ENCODE measurements at places on chromosomes 4 and X.
A peak's percentile ranks its signal among the peaks of the same experiment; 100 is the strongest.

DNA sequence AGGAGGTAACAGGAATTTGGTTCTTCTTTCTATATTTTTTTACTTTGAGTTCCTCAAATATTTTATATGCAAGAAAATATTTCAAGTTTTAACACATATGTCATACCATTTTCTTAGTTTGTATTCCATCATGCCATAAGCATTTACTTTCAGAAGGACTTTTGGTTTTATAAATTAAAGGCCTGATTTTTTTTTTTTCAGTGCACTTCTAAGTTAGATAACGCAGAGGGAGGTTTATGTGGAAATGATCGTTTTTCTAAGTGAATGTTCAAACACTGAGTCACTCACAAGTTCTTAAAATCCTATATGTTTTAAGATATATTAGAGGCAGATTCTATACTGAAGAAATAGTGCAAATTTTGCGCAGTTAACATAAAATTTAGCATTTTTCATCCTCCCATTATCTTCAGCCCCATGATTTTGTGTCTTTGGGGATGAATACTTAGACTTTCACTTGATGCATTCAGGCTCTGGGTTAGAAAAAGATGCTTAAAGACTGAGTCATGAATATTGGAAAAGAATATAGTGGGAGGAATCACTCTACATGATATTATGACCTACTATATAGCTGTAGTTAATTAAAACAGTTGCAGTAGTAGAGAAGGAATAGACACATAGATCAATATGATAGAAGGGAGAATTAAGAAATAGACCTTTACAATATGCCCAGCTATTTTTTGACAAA, 54.9 kb downstream of the COL4A5 start:
- no peak for DNase-seq

GRCh38 chr4:99633772-99634171, 23.9 kb downstream of the C4orf54 start:
- peak; percentile 51 for DNase-seq

DNA sequence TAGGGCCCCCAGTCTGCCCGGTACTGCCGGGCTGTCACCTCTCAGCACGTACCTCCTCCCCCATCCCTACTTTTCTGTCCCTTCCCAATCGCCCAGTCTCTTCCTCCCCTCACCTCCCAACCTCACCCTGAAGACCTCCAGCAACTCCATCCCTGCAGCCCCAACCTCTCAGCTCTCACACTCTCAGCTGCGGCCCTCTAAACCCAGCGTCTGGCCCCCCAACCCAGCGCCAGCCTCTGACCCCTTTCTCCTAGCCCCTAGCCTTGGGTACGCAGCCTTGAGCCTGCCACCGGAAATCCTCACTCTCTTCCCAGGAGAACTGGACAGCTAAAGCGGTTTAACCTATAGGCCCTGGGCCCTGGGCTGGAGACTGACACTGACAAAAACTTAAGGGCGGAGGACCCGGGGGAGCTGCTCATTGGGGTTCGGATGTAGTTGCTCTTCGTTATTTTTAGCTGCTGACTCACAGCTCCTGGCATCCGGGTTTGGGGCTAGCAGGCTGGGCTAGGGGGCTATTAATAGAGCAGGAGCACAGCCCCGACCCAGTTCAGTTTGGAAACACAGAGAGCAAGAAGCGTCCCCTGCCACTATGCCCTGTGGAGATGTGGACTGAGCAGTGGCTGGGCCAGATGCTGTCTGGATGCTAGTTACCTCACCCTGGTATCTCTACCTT, 9.6 kb upstream of the DLG3 start:
- no peak for DNase-seq

DNA sequence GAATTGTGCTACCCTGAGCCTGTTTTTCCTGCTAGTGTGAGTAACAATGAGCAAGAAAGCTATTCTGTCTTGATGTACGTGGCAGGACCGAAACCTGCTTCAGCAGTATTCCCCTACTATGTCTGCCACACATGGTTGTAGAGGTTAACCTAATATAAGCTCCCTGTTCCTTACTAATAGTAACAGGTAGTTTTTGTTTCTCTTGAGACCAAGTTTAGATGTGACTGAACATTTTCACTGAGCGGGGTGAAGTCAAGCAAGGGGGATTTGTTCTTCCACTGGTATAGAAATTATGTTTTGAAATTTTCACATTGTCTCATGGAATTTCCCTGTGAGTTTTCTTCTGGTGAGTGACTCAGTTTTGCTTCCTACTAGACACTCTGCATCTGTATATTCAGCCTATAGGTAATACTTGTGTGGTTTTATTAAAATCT, 37.3 kb downstream of the RRAGB start:
- no peak for DNase-seq

GRCh38 chr4:94523617-94524016, 71.9 kb downstream of the PDLIM5 start:
- no peak for DNase-seq

DNA sequence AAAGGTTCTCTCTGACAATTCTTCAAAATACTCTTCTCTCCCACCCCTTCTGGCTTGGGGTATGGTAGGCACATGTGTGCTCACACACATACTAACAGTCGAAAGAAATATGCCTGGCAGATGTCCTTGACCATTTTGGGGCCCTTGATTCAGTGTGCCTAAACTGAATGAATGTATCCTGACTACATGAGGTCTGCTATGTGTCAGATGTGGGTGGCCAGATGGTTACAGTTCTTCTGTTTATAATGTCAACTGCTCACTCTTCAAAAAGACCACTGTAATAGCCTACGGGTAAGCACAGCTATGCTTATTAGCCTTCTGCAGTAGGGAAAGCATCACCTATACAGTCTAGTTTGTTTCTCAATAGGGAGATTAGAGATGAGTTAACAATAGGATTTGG, 63.7 kb upstream of the VEGFC start:
- DNase-seq = no peak

GRCh38 chr4:40595981-40596380, 33.7 kb downstream of the RBM47 start:
- DNase-seq = no peak

DNA sequence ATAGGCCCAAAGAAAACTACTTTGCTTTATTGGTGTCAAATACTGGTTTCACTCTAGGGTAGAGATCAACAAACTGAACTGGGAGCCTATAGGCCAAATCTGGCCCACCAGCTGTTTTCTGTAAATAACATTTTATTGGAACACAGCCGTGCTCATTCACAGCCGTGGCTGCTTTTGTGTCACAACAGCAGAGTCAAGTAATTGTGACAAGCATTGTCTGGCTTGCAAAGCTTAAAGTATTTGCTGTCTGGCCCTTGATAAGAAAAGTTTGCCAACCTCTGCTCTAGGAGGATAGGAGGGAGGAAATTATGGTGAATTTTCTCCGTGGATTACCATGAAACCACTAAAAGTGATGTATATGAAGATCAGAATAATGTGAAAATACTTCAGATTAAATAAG, 53.4 kb downstream of the GPAT3 start:
- DNase-seq = no peak

- DNase-seq = no peak
Observed at GRCh38 chrX:31563792-31564191, 492.0 kb upstream of the FTHL17 start.

- DNase-seq = no peak
Observed at GRCh38 chrX:39814391-39814790, 283.4 kb downstream of the BCOR start.

GRCh38 chrX:19799319-19800182, 87.8 kb downstream of the SH3KBP1 start:
- no peak for DNase-seq

DNA sequence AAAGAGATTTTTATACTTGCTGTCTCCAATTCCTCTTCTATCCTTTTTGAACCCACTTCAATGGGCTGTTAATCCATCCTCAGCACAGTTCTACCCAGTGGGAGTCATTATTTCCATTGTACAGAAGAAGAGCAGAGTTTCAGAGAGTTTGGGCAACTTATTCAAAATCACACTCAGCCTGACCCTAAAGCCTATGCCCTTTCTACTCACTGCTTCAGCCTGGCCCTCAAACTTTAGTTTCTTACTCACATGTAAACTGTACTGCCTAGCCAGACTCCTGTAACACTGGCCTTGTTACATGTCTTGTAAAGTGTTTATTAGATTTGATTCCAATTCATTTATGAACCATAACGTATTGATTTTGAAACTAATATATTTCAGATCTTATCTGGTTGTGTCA, 25.1 kb upstream of the USO1 start:
- DNase-seq = no peak

GRCh38 chrX:115898382-115899001, 272.1 kb upstream of the AGTR2 start:
- no peak for DNase-seq

GRCh38 chrX:24553011-24553410, 87.9 kb downstream of the PDK3 start:
- DNase-seq = no peak

DNA sequence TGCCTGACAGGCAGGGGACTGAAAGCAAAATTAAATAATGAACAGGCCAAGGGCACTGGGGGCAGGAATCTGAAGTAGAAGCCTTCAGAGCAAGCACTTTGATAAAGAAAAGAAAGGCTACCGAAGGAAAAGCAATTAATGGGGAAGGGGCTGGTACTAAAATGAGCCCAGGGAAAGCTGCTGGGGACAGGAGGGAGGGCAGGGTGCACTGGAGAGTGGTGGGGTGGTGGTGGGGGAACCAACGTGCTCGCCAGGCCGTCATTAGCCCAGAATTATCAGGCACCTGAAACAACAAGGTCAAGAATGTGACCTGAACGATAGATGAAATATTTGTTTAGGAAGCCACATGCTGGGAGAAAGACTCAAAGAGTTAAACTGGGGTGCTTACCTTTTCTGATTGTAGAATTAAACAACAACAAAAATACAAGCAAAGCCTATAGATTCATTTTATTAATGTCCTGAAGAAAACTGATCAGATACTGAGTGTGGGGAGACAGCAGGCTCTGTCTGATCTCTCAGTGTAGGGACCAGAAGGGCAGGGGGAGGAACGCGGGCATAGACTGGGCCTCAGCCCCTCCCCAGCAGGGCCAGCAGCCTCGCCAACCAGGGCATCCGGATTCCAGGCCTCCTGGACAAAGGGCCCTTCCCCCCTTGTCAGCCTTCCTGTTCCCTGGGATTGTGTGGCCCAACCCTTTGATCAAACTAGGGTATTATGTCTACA, 239.7 kb upstream of the KLF3 start:
- DNase-seq = no peak

GRCh38 chr4:1823545-1823932, 30.4 kb downstream of the FGFR3 start:
- no peak for DNase-seq

DNA sequence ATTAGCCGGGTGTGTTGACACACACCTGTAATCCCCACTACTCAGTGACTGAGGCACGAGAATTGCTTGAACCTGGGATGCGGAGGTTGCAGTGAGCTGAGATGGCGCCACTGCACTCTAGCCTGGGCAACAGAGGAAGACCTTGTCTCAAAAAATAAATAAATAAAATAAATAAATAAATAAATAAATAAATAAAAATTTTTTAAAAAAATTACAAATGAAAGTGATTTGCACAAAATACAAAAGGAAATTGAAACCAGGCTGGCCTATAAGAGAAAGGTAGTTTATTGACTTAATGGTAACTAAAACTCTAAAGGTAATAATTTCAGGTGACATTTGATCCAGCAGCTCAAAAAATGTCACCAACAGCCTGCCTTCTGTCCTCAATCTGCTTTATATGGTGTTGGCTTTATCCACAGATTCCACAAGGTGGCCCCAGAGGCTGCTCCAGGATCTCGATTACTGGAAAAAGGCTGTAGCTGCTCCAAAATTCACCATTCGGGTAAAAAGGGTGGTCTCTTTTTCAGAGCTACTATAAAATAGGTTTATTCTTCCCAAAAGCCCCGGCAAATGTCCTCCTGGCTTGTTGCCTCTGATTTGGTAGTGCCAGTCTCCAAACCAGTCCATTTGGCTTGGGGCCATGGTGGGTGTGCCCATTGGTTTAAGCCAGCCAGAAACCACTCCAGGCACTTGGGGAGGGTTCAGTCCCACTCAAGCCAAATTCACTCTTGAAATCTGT, 61.4 kb upstream of the TRIM2 start:
- peak; percentile 56 for DNase-seq

- DNase-seq = no peak
Observed at GRCh38 chrX:13522811-13523210, 46.6 kb upstream of the EGFL6 start.

GRCh38 chr4:23365086-23365485, 524.8 kb downstream of the PPARGC1A start:
- no peak for DNase-seq

DNA sequence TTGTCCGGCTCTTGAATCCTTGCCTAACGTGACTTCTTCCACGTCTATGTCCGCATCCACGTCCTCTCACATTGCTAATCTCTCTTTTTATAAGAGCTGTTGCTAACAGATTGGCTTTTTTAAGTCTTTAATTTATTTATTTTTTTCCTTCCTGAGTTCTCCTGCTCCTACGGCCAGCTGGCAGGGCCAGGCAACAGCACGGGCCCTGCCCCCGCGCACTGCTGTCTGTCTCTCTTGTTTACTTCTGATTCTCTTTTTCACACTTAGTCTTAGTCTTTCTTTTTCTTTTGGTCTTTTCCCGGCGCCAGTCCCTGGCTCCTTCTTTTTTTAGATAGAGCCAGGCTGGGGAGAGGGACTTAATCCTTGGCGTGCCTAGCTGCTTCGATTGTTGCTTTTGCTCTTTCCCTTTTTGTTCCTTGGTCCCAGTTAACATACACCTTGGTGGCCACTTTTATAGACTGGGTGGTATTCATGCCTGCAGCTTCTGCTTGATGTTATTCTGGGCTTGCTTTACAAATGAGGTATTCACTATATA, 53.2 kb upstream of the RBMX start:
- no peak for DNase-seq

GRCh38 chr4:158255727-158256324, 45.5 kb downstream of the TMEM144 start:
- DNase-seq = no peak

GRCh38 chr4:186685767-186686183, 37.9 kb downstream of the FAT1 start:
- DNase-seq = no peak

DNA sequence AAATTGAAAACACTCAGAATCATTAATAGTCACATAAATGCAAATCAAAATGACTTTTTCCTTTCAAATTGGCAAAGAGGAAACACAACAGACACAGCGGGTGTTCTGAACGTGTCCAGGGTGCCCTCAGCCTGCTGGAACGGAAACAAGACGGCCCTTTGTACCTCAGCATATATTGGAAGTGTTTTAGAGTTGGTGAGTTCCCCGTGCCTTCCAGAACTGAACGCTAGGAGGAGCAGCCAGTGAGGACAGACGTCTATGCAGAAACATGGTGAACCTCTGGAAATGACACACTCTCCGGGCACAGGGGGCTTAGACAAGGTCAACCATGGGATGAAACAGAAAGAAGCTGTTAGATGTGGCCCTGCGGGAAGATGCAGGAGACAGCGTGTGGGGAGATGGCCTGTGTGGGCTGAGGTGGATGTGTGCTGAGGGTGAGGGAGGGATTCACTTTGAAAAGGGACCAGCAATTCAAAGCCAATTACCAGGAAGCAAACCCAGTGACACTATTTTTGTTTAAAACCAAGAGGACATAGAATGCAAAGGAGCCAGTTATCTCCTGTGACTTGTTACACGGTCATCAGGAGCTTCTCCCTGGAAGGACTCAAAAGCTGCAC, 40.4 kb downstream of the RNF212 start:
- DNase-seq = no peak

DNA sequence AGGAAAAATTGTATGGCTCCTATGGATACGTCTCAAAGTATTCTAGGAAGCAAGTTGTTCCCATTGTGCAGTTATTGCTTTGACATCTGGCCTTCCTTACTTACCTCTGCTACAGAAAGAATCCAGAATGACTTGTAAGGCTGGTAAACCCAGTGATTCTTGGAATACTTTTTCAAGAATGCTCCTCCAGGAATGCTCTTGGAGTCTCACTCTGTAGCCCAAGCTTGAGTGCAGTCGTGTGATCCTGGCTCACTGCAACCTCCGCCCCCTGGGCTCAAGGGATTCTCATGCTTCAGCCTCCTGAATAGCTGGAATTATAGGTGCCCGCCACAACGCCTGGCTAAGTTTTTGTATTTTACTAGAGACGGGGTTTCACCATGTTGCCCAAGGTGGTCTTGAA, 38.1 kb downstream of the GAB1 start:
- DNase-seq = no peak

Measured in NCI-H1105 (cell line).